Stimulated activated CD4-positive, alpha-beta T cell treated with anti-CD3 and anti-CD28 coated beads, Interleukin-15, amount 100 ng/mL, for 1 hour (primary cell): ENCODE measurements at places on chromosomes 4 and X.

DNA sequence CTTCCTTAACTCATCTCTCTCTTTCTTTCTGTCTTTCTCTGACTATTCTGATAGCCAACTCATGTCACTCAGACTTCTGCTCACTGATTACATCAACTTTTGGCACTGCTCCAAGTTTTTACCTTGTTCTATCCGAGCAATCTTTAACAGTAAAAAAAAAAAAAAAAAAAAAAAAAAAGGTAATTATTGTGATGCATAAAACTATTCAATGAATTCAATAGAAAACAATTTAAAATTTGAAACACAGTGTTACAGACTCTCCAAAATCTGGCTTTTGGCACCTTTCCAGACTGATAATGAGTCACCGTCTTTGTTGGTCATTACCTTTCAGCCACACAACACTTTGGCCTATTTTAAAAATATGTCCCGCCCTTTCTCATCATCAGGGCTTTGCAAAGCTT lies 229.5 kb downstream of the GALNTL6 start:
- DNase-seq = no peak

DNA sequence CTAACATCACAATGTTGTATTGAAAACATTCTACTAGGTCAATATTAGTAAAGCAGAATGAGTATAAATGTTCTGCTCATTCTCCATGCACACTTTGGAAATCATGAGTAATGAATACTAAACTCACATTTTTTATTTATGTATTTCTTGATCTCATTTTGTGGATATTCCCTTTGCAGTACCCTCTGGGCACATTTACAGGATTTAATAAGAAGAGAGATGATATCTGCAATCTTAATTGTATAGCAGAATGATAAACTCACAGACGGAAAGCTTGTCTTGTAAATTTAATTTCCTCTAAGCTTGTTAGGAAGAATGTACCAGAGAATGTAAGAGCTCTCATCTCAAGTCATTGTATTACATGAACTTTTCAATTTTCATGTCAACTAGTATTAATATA lies 1279.7 kb downstream of the PCDH7 start:
- no peak for DNase-seq

GRCh38 chr4:37993806-37994205 lies 33.6 kb downstream of the PTTG2 start:
- DNase-seq = no peak

DNA sequence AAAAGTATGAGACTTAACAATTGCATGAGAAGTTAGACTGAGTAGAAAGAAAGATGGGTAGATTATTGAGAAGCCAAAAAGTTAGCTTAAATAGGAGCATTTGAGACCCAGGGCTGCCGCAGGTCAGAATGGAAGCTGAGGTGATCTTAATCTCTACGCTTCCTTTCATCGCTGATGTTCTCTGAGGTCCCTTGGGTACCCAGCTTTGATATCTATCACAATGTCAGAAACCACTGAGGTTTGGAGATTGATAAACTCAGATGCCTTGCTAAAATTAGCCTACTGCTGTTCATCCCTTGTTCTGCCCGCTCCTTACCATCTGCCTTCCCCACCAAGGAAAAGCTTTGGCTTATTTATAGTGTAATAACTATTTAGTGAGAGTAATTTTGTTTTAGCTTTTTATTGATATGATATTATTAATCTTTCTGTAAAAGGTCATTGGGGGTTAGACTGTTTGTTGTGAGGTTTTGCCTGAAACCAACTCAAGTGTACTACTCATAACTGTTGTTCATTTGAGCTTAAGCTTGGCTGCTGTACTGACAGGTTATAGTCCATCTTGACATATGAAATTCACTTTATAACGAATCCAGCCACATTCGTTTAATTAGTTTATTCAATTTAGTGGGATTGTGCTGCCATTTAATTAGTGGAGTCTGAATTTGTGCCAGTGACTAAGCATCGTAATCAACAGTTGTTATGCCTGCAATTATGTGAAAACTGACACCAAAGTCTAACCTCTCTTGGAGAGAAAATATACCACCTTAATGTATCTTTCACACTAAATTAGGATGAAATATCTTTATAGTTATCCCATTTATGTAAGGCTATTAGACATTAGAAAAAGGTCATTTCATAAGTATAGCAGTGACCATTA lies 15.1 kb downstream of the MCUB start:
- no peak for DNase-seq

DNA sequence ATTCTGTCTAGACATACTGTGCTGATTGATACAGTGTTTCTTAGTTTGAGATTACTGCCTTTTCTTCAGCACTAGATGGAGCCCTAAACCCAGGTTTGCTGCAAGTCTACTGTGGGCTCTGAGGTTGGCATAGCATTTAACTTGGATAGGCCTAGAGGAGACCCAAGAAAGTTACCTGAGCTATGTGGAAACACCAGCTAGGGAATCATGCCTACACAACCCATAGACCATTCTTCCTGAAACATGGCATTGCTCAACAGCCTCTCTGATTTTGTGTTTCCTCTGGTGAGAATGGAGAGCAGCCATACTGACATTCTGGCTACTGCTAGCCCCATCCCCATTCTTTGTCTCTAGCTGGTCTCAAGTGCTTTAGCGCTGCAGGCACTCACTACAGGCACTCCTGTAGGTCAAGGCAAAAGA lies 287.7 kb upstream of the PCDH18 start:
- no peak for DNase-seq

DNA sequence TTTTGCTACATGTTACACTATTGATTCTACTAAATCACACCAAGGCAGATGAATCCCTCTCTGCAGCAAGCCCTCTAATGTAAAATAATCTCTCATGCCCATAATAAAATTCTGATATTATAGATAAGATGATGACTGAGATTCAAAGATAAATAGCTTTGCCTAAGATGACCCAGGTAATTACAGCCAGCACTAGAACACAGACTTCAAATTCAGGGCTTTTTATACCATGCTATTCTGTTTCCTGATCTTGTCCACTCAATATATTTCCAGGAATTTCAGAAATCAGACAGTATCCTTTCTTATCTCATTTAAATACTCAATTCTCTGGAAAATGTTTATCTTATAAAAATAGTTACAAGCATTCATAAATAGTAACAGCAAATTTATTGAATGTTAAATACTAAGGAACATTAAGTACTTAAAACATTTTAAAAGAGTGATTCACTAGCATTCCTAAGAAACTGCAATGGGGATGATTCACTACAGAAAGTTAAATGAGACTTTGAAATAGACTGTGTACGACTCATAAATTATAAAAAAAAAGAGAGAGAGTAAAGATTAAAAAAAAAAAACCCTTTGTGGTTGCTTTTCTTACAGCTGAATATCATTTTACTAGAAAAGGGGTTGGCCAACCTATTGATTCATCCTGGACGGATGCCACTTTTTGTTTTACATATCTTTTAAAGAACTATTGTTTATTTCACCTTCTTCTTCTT lies 45.8 kb upstream of the IL21 start:
- no peak for DNase-seq

DNA sequence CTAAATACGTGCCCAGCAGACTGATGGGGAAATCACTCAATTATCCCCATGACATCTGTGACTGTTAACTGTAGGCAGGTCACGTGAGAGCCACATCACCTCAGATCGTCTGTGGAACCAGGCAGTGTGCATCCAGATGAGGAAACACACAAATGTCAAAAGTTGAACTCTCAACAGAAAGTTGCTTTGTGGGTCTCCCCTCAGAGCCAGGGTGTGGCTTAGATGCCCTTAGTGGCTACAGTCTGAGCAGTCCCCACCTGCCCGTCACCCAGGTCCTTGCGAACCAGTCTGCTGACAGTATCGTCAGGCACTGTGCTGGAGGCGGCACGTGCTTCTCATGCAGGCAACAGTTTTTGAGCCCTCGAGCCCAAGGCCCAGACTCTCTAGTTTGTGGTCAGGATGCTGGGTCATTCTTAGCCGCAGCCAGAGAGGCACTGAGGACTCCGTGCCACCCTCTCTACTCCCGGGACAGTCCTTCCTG lies 10.8 kb downstream of the TMEM187 start:
- DNase-seq = no peak

- DNase-seq = no peak
These were observed 12.4 kb upstream of the PJA1 start for GRCh38 chrX:69177511-69178162.

DNA sequence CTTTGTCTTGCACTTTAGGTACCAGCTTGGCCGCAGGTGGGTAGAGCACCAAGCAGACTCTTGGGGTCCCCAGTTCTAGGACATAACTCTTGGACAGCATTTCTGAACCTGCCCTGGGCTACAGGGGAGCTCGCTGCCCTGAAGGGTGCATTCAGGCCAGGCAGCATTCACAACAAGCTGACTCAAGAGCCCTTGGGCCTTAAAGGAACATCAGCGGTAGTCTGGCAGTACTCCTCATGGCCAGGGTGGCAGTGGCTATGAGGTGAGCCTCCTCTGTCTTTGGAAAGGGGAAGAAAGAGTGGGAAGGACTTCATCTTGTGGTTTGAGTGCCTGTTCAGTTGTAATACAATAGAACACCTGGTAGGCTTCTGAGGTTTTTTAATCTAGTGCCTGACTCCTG lies 24.8 kb upstream of the SMARCA5 start:
- DNase-seq = no peak

DNA sequence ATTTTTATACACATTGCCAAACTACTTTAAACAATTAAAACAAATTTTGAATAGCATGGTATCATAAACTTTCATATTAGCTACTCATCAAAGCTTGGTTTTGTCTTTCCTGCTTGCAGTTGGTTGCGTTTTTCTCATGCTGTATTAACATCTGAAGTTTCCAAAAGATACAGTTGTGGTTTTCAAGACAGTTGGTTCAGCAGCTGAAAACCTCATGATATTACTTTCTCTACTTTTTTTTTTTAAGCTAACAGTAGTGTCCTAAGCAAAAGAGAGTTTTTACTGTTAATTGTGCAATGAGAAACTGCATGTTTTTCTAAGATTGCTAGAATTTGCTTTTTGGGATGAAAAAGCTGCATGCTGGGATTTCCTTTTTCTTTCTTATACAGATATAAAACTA lies 15.2 kb downstream of the RUFY3 start:
- DNase-seq = no peak

GRCh38 chr4:123649645-123650391 lies 253.2 kb downstream of the SPRY1 start:
- no peak for DNase-seq

DNA sequence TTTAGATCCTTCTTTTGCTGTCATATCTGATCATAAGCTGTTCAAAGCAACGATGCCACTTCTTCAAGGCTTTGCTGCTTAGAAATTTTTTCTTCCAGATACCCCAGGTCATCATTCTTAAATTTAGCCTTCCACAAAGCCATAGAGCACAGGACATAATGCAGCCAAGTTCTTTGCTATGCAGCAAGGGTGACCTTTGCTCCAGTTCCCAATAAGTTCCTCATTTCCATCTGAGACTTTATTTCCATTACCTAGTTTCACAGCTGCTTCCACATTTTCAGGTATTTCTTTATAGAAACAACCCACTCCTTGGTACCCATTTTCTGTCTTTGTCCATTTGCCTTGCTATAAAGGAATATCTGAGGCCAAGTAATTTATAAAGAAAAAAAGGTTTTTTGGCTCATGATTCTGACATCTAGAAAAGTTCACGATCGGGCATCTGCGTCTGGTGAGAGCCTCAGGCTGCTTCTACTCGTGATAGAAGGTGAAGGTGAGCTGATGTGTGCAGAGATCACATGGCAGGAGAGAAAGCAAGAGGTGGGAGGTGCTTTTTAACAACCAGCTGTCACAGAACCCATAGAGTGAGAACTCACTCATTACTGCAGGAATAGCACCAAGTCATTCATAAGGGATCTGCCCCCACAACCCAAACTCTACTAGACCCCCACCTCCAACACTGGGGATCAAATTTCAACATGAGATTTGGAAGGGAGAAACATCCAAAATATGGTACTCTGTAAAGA lies 11.8 kb upstream of the TASL start:
- DNase-seq = no peak

- no peak for DNase-seq
These were observed 84.6 kb upstream of the GPR34 start for GRCh38 chrX:41604177-41604576.
